Retina (tissue), 1 donor: ENCODE measurements at places on chromosomes 16 and 17.

DNA sequence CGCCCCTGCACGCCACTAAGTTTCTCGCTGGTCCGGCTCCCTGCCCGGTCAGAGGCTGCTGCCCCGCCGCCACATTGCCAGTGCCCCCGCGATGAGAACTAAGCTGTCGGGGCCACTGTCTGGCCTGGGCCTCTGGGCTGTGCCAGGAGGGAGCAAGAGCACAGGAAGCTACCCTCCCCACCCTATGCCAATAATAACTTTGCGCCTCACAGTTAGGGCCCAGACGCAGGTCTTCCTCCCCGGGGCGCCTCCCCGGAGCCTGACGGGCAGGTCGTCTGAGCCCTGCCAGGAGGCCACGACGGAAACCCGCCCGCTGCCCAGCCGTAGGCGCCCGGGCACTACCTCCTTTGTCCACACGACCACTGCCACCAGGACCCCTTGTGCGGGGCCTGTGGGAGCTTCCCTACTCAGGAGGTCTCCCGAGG lies 1.5 kb downstream of the ZFPM1 start:
- no peak for DNase-seq

DNA sequence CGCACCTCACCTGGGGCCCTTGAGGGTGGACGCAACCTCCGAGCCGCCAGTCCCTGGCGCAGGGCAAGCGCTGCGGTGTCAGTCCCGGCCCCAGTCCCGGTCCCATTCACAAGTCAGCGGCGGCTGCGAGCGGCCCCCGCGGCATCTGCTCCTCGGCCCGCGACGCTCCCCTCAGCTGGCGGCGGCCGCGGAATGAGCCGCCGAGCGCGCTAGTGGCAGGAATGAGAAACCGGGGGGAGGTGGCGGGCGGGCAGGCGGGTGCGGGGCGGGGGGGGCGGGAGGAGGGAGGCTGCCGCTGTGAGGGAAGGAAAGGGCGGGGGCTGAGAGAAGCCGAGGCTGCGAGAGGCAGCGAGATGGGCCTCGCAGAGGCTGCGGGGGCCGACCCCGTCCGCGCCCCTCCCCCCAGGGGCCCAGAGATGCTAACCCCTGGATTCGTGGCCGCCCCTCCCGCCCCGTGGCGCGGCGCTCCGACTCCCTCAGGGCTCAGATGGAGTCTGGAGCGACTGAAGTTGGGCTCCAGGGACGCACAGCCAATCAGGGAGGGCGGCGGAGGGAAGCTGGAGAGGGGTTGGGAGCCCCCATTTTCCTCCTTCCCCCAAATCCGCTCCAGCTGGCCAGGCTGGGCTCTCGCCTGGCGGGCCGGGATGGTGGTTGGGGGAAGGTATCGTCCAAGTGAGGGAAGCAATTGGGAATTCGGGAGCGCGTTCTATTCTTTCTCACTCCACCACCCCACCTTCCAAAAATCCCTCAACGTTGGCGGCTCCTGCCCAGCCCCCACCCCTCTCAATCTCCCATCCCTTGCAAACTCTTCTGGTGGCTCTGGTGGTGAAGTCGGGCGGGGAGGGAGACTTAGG lies at the start of gene CDH11:
Gene CDH11, minus strand, starts transcription at position 194 of the 854 bp plus-strand sequence. CDS start 117,194 bp downstream, outside the sequence.
- peak; percentile 91 for DNase-seq

DNA sequence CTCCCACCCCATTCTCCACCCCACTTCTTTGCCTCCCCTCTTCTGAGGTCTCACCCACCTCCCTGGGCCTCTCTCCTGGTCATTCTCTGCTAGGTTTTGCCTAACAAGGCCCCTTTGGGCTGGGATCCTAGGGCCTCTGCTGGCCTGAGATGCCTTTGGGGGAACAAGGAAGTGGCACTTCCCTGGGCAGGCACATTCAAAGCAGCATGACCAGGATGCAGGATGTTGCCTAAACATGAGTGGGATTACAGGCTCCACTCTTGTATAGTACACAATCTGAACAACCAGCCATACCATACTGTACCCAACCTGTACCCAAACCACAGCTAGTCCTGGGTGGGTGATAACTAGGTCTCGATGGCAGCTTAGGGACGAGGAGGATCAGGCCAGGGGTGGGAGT lies 9.0 kb downstream of the GALK1 start:
- DNase-seq: no peak

- no peak for DNase-seq
These were observed 23.4 kb downstream of the SLC25A10 start for GRCh38 chr17:81735264-81736102.

GRCh38 chr16:48531011-48531962 lies 78.7 kb downstream of the N4BP1 start:
- DNase-seq: no peak

DNA sequence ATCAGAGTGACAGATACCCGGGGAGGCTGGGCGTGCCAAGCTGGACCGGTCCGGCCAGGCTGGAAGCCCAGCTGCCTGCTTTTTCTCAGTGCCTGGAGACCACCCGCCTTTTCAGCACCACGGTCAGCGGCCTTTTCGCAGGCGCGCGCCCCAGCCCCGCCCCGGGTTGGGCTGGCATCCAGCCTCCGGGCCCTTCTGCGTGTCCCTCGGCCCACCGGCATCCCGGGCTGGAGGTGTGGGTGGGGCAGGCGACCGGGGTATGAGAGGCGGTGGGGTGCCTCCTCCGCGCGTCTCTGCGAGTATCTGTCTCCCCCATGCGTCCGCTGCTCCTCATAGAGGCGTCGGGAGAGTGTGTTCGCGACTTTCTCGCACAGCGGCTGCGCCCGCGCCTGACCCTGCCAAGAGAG lies 102.5 kb downstream of the MRM1 start:
- peak; percentile 86 for DNase-seq

GRCh38 chr17:32943647-32944191 lies 15.8 kb downstream of the TMEM98 start:
- DNase-seq: peak; percentile 43

DNA sequence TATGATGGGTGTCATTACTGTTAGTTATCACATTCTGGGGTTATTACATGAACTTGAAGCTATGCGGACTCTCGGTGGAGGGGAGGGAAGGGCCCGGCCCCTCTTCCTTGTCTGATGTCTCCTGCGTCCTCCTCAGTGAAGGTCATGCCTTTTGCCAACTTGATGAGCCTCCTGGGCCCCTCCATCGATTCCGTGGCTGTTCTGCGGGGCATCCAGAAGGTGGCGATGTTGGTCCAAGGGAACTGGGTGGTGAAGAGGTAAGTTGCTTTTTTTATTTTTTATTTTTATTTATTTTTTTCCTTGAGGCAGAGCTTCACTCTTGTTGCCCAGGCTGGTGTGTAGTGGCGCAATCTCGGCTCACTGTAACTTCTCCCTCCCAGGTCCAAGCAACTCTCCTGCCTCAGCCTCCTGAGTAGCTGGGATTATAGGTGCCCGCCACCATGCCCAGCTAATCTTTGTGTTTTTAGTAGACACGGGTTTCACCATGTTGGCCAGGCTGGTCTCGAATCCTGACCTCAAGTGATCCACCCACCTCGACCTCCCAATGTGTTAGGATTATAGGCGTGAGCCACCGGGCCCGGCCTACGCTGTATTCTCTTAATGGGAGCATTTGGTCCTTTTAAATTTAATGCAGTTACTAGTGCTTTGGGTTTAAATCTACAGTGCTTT lies 21.6 kb downstream of the POLR3E start:
- DNase-seq: no peak

- DNase-seq: no peak
These were observed 349.2 kb upstream of the HSBP1 start for GRCh38 chr16:83458612-83459011.

DNA sequence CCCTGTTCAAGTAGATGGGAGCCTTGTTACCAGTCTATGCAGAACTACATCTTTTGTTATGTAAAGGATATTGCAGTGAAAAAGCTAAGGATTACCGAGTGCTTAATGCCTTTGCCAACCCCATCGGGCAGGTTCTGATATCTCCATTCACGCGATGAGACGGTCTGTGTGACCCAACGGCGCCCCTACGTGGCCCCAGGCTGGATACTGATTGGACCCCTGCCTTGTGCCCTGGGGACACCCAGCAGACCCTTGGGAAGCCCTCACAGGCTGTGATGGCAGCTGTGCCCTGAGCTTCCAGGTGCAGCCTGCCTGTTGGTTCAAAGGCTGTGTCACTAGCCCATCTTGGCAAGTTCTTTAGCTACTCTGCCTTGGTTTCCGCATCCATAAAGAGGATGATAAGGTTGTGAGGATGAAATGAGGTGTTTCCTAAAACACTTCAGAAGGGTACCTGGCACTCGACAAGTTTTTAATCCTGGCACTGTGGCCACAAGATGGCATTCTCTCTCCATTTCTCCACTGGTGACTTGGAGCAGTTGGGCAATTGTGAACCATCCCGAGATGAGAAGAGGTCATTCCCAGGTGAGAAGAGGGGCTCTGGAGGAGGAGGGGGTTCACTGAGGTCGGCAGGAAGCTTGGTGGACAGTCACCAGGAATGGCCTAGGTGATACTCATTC lies 33.6 kb downstream of the HAPSTR1 start:
- no peak for DNase-seq

GRCh38 chr17:29958947-29959657 lies 17.7 kb downstream of the EFCAB5 start:
- peak; percentile 3 for DNase-seq

DNA sequence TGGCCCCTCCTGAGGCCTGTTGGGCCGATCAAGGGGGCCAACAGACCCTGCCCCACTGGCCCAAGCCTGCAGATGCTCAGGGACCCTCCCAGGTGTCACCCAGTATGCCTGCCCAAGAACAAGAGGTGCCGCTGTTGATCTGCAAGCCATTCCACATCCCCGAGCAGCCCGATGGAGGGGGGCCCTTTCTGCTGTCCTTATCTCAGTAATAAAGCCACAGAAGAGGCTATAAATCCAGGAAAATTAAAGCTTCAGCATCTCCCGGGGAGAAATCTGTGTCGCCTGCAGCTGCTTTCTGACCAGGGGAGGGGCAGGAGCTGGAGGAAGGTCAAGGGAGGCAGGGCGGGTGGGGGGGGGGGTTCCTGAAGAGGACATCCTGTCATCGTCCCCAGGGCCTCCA lies 11.7 kb upstream of the CACNA1H start:
- DNase-seq: no peak

DNA sequence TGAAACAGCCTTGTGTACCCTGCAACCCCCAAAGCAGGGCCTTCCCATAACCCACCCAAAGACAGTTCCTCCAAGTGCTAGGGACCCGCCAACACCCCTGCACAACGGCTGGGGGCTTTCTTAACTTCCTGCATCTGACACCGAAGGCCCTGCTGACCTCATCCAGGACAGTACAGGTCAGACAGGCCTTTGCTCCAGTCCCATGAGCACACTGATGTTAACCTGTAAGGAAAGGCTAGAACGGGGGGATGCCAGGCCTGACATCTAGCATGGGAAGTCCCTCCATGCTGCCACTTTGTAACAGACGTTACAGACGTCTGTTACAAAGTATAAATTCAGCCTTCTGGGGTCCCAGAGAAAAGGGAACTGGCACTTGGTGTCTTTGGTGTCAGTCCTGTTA lies 369.1 kb downstream of the CPPED1 start:
- DNase-seq: no peak

DNA sequence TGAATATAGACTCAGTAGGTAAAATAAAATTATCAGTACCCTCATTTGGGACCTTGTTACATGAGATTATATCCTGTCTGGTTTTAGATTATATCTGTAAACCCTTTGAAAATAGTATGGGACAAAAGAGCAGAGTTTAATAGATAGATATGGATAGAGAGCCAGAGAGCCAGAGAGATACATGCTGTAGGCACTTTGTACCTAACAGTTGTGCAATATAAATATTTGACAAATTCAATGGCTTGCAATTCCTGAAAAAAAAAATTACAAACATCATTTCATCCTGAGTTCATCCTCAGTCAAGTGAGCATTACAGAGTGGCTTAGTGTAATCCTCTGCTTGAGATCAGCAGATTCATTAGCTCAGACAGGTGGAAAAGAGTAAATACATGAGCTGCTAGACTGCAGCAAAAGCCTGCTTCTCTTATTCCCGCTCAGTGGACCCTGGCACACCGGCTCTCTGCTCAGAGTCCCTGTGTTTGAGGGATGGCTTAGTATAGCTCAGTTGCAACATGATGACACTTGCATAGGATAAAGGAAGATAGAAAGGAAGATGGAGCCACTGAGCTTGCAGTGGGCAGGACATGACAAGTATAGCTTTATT lies 931.6 kb upstream of the GOT2 start:
- peak; percentile 53 for DNase-seq

DNA sequence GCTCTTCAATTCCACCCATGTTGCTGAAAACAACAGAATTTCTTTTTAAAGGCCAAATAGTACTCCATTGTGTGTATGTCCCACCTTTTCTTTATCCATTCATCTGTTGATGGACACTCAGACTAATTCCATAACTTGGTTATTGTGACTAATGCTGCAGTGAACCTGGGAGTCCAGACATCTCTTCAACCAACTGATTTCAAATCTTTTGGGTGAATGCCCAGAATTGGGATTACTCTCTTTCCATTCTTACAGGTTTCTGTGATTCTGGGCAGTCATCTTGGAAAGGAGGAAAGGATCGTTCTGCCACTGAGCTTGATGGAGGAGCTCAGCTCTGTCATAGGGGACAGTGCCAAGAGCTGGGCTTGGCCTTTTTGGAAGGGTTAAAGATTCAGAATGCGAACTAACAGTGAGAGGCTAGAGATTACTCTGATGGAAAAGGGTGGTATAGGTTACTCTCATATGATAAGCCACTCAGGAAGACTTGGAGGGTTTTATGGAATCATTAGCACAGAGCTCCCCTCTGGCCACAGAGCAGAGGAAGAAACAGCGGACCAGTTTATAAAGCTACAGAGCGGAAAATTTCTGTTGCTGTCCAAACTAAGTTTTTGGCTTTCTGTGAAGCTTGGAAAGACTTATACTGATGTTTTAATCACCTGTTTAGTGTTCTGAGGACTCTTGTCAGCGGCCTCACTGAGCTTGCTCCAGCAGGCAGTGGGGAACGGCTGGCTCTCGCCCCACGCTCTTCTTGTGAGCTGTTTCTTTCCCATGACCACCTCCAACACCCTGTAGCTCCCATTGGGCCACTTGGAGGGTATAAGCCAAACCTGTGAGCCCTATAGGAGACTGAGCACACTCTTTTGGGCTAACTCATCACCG lies 48.3 kb downstream of the HIC1 start:
- no peak for DNase-seq

- no peak for DNase-seq
These were observed 8.9 kb upstream of the ULK2 start for GRCh38 chr17:19876529-19877161.

DNA sequence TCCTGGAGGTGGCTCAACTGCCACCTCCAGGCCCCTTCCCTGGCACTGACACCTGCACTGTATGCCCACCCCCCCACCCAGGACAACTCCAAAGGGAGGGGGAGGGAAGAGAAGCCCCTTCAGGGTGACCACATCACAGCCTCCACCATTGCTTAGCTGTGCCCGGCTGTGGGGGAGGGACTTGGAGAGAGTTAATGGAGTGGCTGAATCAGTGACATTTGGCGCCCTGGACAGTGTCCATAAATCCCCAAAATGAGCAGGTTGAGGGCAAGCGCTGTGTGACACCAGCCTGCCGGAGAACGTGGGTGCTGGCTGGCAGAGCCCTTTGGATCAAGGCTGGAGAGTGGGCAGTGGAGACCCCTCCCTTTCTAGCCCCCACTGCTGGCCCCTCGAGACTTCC lies 883 bp downstream of the USH1G start:
- DNase-seq: no peak

DNA sequence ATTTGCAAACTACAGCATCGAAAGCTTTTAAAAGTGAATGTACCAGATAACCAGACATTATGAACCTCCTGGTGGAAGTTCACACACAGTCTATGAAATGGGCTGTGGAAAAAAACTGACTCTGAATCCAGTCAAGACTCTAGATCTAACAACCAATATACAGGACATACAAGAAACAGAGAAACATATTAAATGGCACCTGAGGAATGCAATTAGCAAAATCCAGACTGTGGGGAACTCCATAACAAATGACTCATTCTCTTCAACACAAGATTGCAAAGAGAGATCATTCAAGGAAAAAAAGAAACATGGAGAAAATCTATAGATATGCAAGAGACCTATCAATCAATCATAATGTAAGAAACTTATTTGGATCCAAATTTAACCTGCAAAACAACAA lies 119.0 kb downstream of the MYO1D start:
- DNase-seq: no peak
